ENCODE measurements at places on chromosomes 3 and 15. TPM values are rescaled to one million over a fixed set of nuclear protein-coding genes. Genes with fewer than 3 reads are reported as not detected.

PLA1A gene
- 0.84 TPM for total RNA-seq

CA12 gene
- total RNA-seq: 144 TPM

WDR72 gene
- total RNA-seq: 2.5 TPM

CEP97 gene
- 8.3 TPM for total RNA-seq

TRH gene
- not detected for total RNA-seq

PPP2R3A gene
- 37.5 TPM for total RNA-seq

NISCH gene
- 69.9 TPM for total RNA-seq

GP5 gene
- total RNA-seq: not detected

CDCP1 gene
- total RNA-seq: 44.1 TPM

NANOGP8 gene
- 0.95 TPM for total RNA-seq

TGM5 gene
- 98.2 TPM for total RNA-seq

RAB6B gene
- 0.30 TPM for total RNA-seq

DNAH12 gene
- under 0.01 TPM for total RNA-seq

SAXO2 gene
- total RNA-seq: 0.30 TPM

AGTR1 gene
- total RNA-seq: 18.6 TPM

LRRC34 gene
- total RNA-seq: 1.8 TPM

ITIH1 gene
- total RNA-seq: not detected

KAT2B gene
- 29.5 TPM for total RNA-seq

MYH15 gene
- total RNA-seq: 0.88 TPM

MEX3B gene
- 1.1 TPM for total RNA-seq

WNT5A gene
- 12.1 TPM for total RNA-seq

CLRN1 gene
- total RNA-seq: not detected

PRTG gene
- 0.54 TPM for total RNA-seq

BBX gene
- total RNA-seq: 27.9 TPM

ALDH1A2 gene
- total RNA-seq: 1.2 TPM

KPNA4 gene
- 27.7 TPM for total RNA-seq
